ENCODE measurements at places on chromosomes 5 and 9. TPM values are rescaled to one million over a fixed set of nuclear protein-coding genes. Genes with fewer than 3 reads are reported as not detected.

Gene SPRY4
- 13.5 TPM for total RNA-seq

- DNase-seq = no peak
Observed at GRCh38 chr5:147384346-147385193, 125.3 kb downstream of the DPYSL3 start.

Gene PTGES
- total RNA-seq = 18.9 TPM

- DNase-seq = no peak
Observed at GRCh38 chr5:89241186-89241585, 358.2 kb upstream of the MEF2C start.

GRCh38 chr9:133263557-133263956, 11.4 kb downstream of the ABO start:
- DNase-seq = no peak

Gene FCN1
- 1.7 TPM for total RNA-seq

DNA sequence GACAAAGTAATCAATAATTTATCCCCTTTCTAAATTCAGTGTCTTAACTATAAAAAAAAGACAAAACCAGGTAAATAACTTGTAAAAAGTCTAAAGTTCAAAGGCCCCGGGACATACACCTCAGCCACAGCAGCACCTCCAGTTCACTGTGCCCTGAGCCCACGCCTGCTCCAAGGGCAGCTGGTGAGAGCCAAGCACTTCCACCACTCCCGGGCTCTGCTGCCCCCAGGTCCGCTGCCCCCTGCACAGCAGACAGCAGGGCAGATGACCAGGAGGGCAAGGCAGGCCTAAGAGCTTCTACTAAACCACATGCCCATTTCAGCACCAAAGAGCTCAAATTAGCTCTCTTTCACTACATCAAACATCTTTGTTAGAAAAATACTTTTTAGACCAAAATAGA, 91.9 kb downstream of the CAMSAP1 start:
- DNase-seq = no peak

Gene GRM6
- not detected for total RNA-seq

DNA sequence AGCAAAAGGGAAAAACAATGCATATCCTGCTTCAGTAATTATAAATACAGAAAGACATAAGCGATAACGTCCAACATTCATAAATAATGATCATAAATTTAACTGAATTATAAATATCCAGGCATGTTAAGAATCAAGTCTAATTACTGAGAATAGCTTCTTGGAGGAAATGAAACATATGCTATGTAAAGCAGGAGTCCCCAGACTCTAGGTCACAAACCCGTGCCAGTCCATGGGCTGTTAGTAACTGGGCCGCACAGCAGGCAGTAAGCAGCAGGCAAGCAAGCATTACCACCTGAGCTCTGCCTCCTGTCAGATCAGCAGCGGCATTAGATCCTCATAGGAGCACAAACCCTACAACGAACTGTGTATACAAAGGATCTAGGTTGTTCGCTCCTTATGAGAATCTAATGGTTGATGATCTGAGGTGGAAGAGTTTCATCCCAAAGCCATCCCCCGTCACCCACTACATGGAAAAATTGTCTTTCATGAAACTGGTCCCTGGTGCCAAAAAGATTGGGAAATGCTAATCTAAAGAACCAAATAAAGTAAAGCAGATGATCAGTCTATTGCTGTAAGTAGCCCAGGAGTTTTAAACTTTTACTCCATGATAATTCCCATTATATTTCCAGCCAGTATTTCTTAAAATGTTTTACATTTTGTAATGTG, 50.4 kb downstream of the CERT1 start:
- DNase-seq = no peak

DNA sequence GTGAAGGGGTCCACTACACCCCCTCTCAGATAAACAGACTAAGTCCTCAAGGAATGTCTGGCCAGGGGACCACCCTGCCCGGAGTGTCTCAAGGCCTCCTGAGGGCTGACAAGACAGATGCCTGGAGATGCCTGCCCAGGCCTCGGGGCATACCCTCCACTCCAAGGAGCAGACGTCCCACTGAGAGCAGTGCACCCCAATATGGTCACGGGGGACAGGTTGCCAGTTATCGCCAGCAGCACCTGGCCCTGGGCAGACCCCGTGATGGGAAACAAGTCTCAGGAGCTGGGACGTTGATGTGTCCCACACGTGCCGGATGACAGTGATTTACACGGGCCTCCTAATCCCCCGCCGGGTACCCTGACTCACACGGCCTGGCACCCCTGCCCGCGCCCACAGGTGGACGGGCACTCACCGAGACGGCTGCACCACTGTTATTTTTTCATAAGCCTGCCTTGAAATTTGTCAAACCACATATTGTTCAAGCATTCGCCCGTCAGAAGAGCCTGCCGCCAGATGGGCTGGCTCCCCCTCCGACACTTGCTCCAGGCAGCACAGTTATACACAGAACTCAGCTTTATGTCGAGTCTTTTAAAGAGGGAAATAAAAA, 43.9 kb downstream of the BARX1 start:
- no peak for DNase-seq

Gene PCDH1
- 38.8 TPM for total RNA-seq

Gene CCNO
- total RNA-seq = not detected

- DNase-seq = no peak
Observed at GRCh38 chr5:54545796-54546195, 28.2 kb downstream of the SNX18 start.

GRCh38 chr5:168975331-168975730, 325.6 kb downstream of the SLIT3 start:
- no peak for DNase-seq

DNA sequence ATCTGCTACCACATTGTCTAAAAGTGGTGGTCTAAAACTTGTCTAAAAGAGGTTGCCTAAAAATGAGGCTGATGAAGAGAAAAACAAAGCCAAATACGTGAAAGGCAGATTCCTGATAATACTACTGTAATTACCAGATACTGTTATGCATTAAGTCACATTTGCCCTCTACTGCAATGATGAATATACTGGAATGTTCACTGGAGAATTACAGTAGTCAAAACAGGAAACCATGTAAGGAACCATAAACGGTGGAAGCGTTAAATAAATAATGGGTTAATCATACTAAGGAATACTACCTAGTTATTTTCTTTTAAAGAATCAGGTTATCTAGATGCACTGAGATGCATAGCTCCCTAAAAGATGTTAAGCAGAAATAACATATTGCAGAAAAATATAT, 201.3 kb downstream of the MCTP1 start:
- DNase-seq = no peak

DNA sequence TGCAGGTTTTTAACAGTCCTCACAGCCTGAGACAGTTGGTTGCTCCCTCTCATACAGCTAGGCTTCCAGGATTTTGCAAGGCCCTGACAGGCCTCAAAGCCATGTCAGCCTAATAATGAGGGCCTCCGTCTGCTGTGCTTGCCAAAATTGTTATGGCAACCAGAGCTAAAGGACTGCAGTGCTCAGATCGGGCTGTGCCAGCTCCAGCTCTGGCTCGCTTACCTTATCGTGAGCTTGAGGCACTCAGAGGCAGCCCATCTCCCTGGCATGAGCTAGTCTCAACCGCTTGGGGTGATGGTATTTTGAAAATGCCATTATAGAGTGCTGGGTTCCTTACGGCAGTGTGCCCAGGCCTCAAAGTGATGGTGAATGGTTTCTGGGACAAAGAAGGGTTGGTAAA, 8.4 kb downstream of the MTAP start:
- DNase-seq = no peak

DNA sequence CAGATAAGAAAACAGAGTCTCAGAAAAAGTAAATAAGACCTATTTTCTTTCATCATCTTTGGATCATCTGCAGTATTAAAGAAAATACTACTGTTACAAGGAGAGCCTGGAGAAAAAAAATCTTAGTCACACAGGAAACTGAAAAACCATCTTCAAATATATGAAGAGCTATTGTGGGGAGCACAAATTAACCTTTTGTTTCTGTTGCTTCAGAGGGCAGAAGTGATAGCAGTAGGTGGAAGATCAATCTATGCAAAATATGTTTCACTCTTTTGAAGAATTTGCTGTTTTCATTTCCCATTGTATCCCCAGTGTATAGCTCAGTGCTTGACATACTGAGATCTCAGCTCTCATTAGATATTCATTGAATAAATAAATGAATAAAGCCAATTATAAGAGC, 13.1 kb upstream of the CEMIP2 start:
- DNase-seq = no peak

Gene PCDHGA12
- total RNA-seq = 10.6 TPM

Gene GPR150
- 1.7 TPM for total RNA-seq

Gene BAAT
- not detected for total RNA-seq

- no peak for DNase-seq
Observed at GRCh38 chr9:19511694-19512093, 102.9 kb downstream of the ACER2 start.

DNA sequence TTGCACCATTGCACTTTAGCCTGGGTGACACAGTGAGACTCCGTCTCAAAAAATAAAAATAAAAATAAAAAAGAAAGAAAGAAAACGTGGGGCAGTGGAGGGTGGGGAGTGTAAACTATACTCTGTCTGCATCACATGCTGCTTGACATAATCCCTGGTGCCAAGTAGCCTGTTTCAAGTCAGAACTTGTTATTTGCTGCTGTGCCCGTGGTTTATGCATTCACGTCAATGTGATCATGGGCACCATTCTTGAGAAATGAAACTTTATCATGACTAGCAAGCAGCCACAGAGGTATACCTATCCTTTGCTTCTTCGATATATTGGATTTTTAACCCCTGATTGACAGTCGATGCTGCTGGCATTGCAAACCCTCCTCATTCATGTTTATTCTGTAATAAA, 4.1 kb upstream of the SMU1 start:
- DNase-seq = no peak
